Fibroblast of skin of scalp (primary cell): ENCODE measurements at places on chromosomes 5 and 9.

DNA sequence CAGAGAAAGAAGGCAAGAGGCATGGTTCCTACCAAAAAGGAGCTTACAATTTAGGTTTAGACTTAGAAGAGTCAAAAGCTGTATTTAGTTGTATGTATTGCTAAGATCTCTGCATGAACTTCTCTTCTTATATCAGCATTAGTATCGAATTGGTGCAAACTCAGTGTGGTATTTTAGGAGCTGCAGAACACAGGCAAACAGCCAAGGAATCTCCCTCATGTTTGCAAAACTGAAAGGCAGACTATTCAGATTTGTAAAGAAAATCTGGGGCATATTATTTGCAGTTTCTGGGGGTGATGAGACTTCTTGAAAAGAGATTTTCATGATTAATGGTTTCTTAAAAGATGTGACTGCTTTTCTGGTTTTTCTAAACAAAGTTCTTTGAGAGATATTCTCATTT, 252.7 kb downstream of the CEMIP2 start:
- DNase-seq, result no peak

GRCh38 chr5:149747141-149747832, 17.2 kb downstream of the PPARGC1B start:
- no peak for DNase-seq

DNA sequence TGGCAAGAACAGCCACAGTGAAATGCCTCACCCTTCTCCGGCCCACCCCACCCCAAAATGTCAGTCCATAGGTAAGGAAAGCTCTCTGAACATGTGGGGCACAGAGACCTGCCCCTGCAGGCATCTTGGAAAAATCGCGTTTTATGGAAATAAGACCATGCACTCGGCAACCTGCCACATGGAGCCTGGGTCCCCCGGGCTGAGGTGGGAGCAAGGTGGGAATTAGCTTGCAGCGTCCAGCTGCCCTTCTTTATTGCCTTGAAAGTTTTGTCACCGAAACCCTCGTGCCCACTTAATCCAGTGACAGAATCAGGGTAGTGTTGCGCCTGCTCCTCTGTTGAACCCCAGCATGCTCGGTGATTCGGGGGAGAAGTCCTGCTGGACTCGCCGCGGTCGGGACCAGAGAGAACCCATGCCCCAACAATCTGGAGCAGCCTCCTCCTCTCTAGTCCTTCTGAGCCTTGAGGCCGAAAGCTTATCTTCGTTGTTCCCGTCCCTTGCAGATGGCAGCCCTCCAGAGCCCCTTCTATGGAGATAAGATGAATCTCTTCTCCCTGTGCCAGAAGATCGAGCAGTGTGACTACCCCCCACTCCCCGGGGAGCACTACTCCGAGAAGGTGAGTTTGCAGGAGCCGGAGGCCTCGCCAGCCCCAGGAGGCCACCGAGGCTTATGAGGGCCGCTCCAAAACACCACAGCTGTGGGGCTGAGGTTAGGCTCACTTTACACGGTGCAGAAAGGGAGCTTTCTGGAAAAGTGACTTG, 67.9 kb downstream of the PSMB7 start:
- DNase-seq, result no peak

- DNase-seq, result no peak
Observed at GRCh38 chr9:84226126-84226525, 114.4 kb downstream of the SLC28A3 start.

GRCh38 chr9:89480825-89481537, 16.9 kb downstream of the SEMA4D start:
- no peak for DNase-seq

- peak; percentile 76 for DNase-seq
Observed at GRCh38 chr9:130997925-130998596, 10.9 kb upstream of the LAMC3 start.
